ENCODE measurements at places on chromosomes 16 and 17.
A peak's percentile ranks its signal among the peaks of the same experiment; 100 is the strongest.

GRCh38 chr17:29918922-29919856, 10.8 kb downstream of the SSH2 start:
- DNase-seq: no peak

GRCh38 chr17:71032746-71033273, 863.5 kb downstream of the KCNJ2 start:
- DNase-seq: peak; percentile 100

DNA sequence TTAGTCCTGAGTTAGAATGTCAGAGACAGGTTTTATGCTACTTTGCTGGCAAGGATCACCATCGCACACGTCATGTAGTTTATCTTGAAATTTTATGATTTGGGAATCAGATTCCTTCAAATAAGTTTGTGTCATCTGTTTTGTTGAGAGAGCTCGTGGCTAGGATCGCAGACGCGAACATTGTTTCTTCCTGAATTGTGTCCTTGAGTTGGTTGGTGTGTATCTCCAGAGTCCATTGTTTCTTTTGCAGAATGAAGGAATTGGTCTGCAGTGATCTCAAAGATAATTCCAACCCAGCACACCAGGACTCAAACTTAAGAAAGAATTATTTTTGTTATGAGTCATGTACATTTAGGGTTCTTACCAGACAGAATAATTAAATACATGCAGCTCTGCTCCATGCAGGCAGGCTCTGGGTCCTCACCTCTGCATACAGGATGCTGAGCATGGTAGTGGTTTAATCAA, 51.6 kb downstream of the PRKCA start:
- no peak for DNase-seq

DNA sequence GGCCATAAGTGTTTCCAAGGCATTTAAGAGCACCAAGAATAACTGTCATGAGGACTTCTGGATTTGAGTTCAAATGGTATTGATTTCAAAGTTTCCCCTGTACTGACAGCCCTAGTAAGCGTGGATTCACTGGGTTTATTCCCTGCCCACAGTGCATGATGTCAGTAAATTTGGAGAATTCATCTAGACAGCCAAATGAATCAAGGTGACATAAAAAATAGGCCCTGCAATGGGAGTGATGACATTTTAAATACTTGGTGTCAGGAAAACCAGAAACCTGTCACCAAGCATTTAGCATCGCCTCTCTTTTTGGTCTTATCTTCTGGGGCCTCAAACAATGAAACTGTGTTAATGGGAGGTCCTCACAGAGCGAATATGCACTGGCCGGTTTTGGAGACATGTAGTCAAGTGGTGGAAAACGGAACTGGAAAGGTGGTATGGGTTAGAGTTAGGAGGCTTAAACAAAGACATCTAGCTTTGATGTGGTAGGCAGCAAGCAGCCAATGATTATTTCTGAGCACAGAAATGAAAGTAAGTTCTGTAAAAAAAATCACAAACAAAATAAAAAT, 29.1 kb downstream of the COG4 start:
- DNase-seq: no peak

DNA sequence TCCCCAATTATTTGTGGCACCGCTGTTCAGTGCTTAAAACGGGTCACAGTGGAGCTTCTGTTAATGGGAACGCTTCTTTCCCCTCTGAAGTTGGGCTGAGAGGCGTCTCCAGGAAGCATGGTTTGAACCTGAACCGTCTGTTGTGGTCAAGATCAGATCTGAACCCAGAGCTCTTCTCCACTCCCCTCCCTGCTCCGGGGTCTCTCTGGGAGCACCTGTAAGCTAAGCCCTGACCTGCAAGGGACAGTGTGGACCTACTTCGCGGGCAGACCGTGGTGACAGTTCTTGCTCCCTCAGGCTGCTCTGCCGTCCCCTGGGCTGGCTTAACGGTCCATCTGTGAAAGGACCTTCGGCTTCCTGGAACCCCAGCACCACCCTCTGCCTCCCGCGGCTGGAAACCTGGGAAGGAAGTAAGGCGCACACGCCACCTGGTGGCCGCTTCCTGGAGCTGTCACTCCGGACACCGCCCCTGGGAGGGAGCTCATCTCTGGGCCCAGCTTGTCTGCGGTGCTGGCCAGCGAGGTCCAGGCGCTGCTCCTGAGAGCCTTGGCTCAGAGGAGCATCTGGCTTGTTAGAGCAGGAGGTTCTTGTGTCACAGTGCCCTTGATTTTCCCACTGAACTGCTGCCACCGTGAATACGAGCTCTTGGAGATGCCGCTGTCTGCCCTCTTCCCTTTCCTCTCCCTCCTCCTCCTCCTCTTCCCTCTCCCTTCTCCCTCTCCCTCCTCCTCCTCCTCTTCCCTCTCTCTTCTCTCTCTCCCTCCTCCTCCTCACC, 518.5 kb upstream of the EEF2KMT start:
- peak; percentile 3 for DNase-seq

- peak; percentile 45 for DNase-seq
Measured at GRCh38 chr17:68512960-68513474, 787 bp downstream of the PRKAR1A start.

GRCh38 chr17:14805348-14805747, 459.8 kb downstream of the PMP22 start:
- DNase-seq: no peak

DNA sequence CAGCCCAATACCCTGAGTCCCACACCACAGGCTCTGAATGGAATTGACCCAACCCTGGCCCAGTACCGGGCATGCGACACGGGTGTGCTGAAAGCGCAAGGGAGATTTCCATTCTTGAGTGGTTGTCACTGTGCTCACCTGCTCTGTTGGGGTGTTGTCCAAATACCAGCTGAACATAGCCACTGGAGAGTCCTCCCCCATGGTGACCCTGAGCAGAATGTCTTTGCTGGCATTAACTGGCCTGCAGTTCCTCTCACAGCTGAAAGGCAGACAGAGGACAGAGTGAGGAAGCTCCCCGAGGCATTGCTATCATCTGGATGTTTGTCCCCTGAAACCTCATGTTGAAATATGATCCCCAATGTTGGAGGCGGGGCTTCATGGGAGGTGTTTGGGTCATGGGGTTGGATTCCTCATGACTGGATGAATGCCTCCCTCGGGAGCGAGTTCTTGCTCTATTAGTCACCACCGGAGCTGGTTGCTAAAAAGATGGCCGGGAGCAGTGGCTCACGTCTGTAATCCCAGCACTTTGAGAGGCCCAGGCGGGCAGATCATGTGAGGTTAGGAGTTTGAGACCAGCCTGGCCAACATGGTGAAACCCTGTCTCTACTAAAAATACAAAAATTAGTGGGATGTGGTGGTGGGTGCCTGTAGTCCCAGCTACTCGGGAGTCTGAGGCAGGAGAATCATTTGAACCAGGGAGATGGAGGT, 57.3 kb upstream of the BCO1 start:
- DNase-seq: no peak

DNA sequence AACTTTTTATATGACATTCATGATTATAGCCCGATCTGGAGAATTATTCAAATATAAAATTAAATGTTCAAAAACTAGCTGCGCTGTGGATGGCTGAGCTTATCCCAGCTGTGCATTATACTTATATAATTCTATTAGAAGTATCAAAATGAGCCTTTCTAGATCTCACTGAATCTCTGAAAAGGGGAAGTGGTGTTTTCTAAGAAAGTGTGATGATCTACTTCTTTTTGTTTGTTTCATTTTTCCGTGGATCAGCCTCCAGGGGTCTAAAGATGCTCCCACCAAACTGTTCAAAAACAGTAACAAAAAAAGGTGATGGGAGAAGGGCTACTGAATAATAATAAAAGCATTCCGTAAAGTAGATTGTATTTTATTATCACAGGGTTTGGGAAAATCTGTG, 411.3 kb upstream of the PSMD7 start:
- no peak for DNase-seq

DNA sequence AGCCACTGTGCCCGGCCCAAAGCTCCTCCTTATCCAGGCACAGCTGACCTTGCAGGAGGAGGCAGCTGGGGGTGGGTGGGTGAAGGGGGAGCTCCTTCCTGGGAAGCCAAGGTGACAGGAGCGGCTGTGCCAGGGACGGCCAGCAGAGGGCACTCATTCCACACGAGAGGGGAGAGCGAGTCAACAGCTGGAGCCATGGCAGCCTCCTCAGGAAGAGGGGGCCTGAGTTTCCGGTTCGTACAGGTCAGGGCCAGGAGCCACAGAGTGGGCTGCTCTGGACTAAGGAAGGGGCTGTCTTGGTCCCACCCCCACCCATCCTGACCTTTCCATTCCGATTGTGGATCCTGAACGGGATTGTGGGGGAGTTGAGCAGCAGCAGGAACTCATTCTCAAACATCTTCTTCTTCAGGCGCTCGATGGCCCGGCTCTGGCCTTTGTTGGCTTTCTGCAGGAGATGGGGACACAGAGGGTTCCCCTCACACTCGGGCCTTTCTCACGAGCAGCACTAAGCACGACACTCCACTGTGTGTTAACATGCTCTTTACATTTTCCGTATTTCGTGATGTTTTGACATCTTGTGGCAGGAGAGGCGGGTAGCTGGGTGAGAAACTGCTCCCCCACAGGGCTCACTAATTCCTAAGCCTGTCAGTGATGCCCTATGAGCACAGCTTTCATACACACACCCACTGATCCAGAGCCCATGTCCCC, 61.6 kb downstream of the TIMM22 start:
- peak; percentile 57 for DNase-seq

DNA sequence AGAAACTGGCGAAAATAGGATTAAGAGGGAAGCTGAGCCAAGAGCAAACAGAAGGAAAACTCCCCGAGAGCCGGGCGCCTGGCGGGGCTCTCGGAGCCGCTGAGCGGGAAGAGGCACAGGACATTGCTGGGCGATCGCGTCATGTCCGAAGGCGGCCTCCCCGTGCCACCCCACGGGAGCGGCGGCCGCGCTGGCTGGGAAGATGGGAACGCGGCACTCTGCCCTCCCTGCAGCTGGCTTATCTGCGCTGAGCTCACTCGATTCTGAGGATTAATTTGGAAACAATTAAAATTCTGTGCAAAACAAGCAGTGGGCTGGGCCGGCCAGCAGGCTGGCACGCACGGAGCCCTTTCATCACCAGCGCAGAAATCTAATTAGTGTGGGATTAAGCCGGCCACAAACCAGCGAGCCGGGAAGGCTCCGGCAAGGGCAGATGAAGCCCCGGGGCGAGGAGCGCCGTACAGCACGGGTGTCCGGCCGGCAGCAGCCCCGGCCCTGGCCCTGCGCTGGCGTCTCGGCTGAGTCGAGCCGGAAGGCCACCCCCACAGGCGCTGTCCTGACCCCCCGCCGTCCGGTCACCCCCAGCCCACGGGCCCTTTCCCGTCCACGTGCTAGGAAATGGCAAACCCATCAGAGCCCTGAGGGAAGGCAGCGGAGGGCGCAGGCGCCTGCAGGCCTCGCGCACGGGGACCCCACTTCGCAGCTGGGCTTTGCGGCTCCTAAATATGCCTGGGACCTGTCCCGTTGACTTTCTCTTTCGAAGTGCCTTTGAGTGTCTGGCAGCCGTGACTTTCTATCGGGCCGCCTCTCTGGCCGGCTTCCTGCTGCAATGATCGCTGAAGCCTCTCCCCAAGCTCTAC, 37.9 kb downstream of the SOX8 start:
- DNase-seq: no peak

DNA sequence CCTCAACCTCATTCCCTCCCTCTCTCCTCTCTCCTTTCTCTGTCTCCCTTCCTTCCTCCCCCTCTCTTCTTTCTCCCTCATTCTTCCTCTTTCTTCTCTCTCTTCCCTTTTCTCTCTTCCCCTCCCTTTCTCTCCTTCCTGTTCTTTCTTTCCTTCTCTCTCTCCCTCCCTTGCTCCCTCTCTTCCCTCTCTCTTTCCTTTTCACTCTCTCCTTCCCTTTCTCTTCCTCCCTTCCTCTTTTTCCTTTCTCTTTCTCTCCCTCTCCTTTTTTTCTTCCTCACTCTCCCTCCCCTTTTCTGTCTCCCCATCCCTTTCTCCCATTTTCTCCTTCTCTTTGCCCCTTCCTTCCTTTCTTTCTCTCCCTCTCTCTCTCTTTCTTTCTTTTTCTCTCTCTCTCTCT, 7.9 kb upstream of the ELAC2 start:
- no peak for DNase-seq

DNA sequence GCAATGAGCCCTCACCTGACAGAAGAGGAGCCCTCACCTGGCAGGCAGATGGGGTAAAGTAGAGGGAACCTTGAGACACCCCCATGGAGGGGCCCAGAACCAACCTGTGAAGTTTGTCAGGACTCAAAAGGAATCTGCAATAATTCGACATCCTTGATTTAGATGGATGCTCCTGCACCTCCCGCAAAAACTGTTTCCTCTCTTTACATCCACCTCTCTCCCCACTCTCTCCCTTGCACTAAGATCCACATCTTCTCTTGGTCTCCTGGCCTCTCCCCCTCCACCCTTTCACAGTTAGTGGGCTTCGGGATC, 34.9 kb upstream of the RBFOX3 start:
- no peak for DNase-seq

DNA sequence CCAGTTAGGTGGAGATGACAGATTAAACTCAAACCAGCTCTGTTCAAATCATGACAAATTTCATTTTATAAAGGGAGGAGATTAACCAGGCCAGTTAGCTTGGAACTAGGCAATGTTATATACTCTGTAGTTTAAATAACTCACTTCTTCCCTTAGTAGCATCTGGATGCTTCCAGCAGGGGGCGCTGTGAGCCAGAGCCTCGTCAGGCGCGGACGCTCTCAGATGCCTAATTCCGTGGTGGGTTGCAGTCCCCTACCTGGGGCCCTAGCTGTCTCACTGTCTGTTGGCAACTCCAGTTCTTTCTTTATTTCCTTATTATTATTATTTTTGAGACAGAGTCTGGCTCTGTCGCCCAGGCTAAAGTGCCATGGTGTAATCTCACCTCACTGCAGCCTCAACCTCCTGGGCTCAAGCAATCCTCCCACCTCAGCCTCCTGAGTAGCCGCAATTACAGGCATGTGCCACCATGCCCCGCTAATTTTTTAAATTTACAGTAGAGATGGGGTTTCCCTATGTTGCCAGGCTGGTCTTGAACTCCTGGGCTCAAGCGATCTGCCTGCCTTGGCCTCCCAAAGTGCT, 17.3 kb upstream of the WFDC1 start:
- DNase-seq: peak; percentile 26

GRCh38 chr16:79792664-79793351, 192.3 kb upstream of the MAF start:
- DNase-seq: no peak

- no peak for DNase-seq
Measured at GRCh38 chr17:45700171-45701090, 83.7 kb upstream of the CRHR1 start.

DNA sequence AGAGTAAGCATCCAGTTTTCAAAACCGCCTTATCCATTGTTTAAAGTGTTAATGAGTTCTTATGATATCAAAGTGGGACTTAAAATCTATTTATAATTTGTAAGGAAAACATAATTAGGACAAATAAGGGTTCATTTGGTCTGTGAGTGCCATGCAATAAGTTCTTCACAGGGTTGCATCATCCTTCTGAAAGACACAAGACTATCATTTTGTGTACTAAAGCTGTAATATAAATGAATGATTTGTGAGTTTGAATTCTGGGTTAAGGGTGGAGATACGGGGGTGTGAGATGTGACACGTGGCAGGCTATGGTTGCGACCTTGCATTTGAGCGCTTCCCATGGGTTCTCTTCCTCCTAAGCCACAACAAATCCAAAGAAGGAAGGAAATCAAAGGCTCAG, 6.8 kb downstream of the GAN start:
- no peak for DNase-seq

Measured in NCI-H2081 (cell line).